Lower leg skin (tissue), 4 donors: ENCODE measurements at places on chromosomes 1 and 21. TPM values are rescaled to one million over a fixed set of nuclear protein-coding genes. Genes with fewer than 3 reads are reported as not detected.

Gene CAPZB
- 110 TPM for total RNA-seq

Gene ADAMTS4
- total RNA-seq: 5.7 TPM

Gene NECTIN4
- total RNA-seq: 239 TPM

Gene LCE1E
- 45.3 TPM for total RNA-seq

Gene ATG4C
- 4.5 TPM for total RNA-seq

Gene CA6
- total RNA-seq: 17.8 TPM

Gene FCGR2B
- total RNA-seq: 6.8 TPM

Gene ARID1A
- 53.3 TPM for total RNA-seq

Gene ZNF648
- 0.04 TPM for total RNA-seq

Gene B4GALT3
- total RNA-seq: 44.9 TPM

Gene WNT4
- 15.4 TPM for total RNA-seq

Gene RHCE
- total RNA-seq: not detected

Gene KPRP
- total RNA-seq: 231 TPM

Gene E2F2
- 6.0 TPM for total RNA-seq

Gene SDC3
- total RNA-seq: 13.4 TPM

Gene OLFML3
- total RNA-seq: 3.7 TPM

Gene RPE65
- total RNA-seq: not detected
